Pons (tissue), 1 donor: ENCODE measurements at places on chromosomes 2 and 18.

DNA sequence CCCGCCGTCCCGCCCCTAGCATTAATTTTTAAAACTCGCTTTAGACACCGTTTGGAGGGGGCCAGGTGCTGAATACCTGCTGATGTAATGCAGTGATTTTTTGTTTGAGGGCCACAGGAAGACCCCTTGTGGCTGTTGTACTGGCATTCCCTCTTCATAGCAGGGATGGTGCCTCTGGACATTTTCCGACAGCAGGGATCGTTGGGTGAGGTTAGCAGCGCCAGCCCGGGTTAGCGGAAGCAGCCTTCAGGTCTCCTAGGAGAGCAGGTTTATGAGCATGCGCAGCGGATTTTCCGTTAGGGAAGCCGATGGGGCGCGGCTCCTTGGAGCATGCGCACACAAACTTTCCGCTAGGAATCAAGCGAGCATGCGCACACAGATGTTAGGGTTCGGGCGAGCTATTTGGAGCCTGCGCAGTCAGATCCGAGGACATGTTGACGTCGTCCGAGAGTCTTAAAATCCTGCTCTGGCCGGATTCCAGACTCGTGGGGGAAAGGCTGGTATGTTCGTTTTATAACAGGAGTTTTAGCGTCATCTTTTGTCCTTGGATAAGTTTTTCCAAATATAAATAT lies 17.2 kb upstream of the C2orf74 start:
- DNase-seq = peak; percentile 97

DNA sequence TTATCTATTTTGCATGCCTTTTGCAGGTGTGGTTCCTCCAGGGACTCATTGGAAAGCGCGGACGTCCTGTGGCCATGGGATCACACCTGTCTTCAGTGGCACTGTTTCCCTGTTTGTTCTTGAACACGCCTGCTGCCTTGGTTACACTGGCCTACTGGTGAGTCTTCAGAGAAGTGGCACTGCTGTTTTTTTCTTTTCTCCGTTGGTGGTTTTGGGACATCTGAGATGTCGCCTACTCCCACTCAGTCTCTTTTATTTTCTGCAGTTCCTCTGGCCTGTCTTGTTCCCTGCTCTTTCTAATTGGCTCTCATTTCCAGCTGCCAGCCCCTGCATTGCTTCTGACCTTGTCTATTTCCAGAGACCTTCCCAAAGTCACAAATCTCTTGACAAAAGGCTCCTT lies 35.7 kb upstream of the POU3F3 start:
- no peak for DNase-seq

GRCh38 chr2:213157242-213157641 lies 5.8 kb upstream of the IKZF2 start:
- DNase-seq = no peak

GRCh38 chr2:235690809-235691450 lies 197.1 kb downstream of the AGAP1 start:
- DNase-seq = no peak

- no peak for DNase-seq
Measured at GRCh38 chr2:176128982-176129796, at the start of gene HOXD8. HOXD8 (plus strand) TSS chr2:176129705; CDS start chr2:176130367, 662 bp downstream.

GRCh38 chr2:95333888-95334338 lies 36.8 kb downstream of the KCNIP3 start:
- peak; percentile 14 for DNase-seq

DNA sequence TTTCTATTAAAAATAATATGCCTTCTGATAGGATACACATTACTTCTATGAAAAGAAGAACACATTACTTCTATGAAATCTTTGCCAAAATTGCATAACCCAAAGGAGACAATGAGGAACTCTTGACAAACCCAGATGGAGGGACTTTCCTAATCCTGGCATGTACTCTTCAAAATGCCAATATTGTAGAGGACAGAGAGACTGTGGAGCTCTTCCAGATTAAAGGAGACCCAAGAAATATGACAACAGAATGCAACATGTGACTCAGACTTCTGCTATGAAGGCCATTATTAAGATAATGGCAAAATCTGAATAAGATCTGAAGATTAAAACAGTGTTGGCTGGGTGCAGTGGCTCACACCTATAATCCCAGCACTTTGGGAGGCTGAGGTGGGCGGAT lies 22.2 kb downstream of the SOWAHC start:
- no peak for DNase-seq

DNA sequence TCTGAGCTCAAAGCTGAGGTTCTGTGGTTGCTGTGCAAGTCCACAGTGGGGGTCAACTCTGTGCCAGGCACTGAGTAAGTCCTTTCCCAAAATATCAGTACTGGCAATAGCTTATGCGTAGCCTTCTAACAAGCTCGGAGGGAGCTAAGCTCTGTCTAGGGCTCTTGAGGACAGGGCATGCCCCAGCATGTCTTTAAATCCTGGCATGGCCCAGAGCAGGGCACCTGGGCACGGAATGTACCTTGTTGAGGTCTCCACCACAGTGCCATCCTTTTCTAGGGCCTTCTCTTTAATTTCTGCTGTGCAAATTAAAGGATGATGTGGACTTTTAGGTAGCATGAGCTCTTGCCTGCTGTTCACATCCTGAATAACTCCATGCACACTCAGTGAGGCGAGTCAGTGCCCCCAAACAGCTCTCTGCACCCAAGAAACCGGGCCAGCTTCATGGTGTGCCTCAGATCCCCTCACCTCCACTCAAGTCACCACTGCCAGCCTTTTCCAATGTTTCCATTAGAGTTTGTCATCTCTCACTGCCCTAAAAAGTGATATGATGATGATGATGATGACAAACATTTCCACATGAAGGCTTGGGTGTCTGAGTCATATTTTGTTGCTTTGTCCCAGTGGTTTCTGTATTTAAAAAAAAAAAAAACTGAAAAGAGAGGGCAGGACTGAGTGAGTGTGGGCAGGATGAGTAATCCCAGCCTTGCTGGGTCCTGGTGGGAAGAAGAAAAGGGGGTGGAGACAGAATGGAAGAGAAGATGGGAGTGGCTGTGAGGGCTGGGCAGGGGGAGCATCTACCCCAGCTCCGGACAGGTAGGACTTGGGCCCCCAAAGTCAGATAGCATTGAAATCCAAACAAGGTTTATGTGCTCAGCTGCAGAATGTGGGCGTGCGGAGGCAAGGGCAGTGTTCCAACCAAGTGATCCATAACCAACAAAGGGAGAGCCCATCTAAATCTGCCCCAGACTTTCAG lies 78.9 kb downstream of the ZBTB7C start:
- DNase-seq = no peak

DNA sequence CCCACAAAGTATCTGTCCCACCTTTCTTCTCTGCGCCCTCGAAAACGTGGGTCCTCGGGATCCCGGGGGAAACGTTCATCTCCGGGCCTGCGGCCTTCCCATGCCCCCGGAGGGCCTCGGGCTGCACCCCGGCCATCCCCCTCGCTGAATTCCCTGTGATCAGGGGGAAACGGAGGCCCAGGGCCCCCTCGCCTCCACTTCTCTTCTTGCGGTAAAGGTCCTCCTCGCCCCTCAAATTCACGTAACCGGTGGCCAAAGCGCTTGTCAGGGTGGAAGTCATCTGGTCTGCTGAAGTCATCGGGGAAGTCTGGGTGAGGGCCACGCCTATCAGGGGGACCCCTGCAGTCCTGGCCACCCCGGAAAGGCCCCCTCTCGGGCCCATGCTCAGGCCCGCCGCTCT lies 12.3 kb downstream of the SFT2D3 start:
- no peak for DNase-seq

- DNase-seq = no peak
Measured at GRCh38 chr2:239692919-239693318, 292.1 kb upstream of the HDAC4 start.

- DNase-seq = no peak
Measured at GRCh38 chr2:136334967-136335366, 217.0 kb upstream of the CXCR4 start.

DNA sequence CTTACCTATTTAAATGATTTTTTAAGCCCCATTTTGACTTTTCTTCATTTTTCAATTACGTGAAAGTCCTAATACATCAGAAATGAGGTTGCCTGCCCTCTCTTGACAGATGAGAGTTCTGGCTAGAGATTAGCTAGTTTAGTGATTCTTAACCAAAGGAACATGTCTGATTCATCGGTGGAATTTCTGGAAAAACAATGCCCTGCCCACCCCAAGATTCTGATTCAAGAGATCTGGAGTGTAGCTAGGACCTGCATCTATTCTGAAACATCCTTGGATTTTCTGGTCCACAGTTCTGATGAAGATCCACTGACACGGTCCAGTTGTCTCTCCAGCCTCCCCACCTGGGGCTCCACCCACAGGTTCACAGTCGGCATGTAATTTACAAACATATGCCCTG lies 111.2 kb downstream of the KLF7 start:
- no peak for DNase-seq

GRCh38 chr2:624096-624495 lies 53.1 kb downstream of the TMEM18 start:
- no peak for DNase-seq
